ENCODE measurements at places on chromosomes 12 and 14. TPM values are rescaled to one million over a fixed set of nuclear protein-coding genes. Genes with fewer than 3 reads are reported as not detected.
A peak's percentile ranks its signal among the peaks of the same experiment; 100 is the strongest.

GRCh38 chr14:76203086-76204001 is 51.6 kb downstream of the GPATCH2L start:
- no peak overlapping the region for H3K4me3 ChIP-seq
- peaks cover 34% of the 10 kb centered on the region for H3K36me3 ChIP-seq
- DNase-seq: no peak
- peaks cover 6% of the 10 kb centered on the region for H3K4me1 ChIP-seq
- no peaks in the 10 kb centered on the region for H3K27me3 ChIP-seq

- peaks cover 21% of the 10 kb centered on the region for H3K36me3 ChIP-seq
- peak overlapping the region; percentile 65 for H3K27ac ChIP-seq
- peaks cover 31% of the 10 kb centered on the region for H3K4me1 ChIP-seq
- no peaks in the 10 kb centered on the region for H3K27me3 ChIP-seq
- H3K4me3 ChIP-seq: no peak overlapping the region
These were observed 113.7 kb downstream of the NCOR2 start for GRCh38 chr12:124453419-124454351.

PTHLH gene
- 0.44 TPM for total RNA-seq

GRCh38 chr14:87503711-87504110 is 489.3 kb downstream of the GALC start:
- H3K4me3 ChIP-seq: no peak overlapping the region
- DNase-seq: no peak
- H3K27ac ChIP-seq: no peak overlapping the region

DNA sequence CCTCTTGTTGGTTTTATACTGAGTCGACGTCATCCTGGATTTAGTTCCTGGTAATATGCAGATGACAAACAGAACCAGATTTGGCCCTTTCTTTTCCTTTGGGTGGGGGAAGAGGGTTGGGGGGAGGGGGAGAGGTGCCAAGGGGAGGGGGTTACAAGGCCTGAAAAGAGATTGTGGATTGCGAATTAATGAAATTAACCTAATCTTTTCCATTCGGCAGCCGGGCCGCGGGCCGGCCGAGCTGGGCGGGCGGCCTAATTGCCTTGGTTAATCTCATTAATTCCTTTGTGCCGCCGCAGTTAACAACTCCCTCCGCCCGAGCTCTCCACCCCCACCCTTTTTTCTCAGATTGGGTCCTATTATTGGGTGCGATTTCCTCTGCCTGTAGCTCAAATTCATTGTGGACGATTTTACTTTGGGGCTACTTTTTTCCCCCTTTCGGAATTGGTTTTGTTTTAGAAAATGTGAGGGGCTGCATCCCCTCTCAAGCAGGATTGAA is 387 bp upstream of the GSC start:
- no peaks in the 10 kb centered on the region for H3K36me3 ChIP-seq
- peaks cover 90% of the 10 kb centered on the region for H3K27me3 ChIP-seq
- no peak for DNase-seq
- no peak overlapping the region for H3K27ac ChIP-seq

GRCh38 chr12:118312578-118312977 is 60.1 kb downstream of the TAOK3 start:
- H3K36me3 ChIP-seq: no peaks in the 10 kb centered on the region
- no peaks in the 10 kb centered on the region for H3K27me3 ChIP-seq
- no peak for DNase-seq
- H3K27ac ChIP-seq: no peak overlapping the region

TGFB3 gene
- total RNA-seq: 176 TPM

EID3 gene
- total RNA-seq: 2.8 TPM

All from osteocyte (in vitro differentiated cells).